NCI-H748 treated with DMSO at 0.1 percent for 48 hours (cell line): ENCODE measurements at places on chromosomes 4 and X.

DNA sequence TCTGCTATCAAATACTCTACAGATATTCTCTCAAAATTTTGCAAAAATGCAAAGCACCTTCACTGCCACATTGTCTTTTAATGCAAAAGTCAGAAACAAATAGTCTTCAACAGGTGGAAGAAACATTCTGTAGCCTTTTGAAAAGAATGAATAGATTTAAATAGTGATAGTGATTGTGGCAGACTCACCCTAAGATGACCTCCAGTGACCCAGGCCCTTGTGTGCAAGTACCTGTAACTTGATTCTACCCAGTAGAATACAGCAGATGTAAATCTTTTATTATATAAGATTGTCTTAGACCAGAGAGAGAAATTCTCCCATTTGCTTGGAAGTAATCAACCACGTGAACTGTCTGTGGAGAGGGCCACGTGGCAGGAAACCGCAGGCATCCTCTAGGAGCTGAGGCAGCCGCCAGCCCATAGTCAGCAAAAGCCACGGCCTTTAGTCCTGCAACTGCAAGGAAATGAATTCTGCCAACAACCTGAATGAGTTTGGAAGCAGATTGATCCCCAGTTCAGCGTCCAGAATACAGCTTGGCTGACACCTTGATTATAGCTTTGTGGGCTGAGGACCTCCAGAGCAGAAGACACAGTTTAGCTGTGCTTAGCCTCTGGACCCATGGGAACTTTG is 272.5 kb downstream of the ARHGAP10 start:
- no peak for DNase-seq

- no peak for DNase-seq
Observed at GRCh38 chrX:104318330-104319009, 63.7 kb upstream of the ESX1 start.

GRCh38 chr4:99043346-99043745 is 45.2 kb downstream of the ADH5 start:
- no peak for DNase-seq

DNA sequence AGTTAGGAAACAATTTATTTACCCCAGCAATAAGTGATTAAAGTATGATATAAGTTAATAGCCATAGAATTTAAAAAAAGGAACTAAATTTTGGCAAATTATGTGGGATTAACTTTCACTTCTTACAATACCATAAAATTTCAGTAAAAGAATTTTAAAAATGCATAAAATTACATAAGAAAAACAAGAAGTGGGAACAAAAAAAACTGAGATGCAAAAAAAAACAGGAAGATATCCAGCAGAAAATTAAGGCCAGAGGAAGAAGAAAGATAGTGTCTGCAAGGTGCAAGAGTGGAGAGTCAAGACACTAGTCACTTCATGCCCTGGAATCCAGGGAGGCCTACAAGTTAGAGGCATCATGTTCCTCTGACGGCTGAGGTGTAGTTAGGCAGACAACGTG is 184.2 kb downstream of the GASK1B start:
- no peak for DNase-seq

DNA sequence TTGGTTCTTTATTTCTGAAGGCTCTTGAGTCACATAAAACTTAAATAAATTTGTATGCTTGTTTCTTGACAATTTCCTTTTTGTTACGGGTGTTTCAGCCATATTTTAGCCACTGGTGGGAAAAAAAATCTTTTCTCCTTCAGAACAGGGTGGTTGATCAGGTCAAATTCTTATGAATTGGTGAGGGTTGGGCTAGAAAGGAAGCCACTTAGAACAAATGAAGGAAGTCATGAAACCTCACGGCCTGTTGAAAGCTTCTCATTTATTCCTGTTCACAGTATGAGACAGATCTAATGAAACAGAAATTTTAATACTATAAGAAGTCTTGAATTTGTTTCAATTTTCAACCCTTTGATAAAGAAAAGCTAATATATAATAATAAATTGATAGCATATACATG is 12.1 kb upstream of the PDLIM5 start:
- no peak for DNase-seq

DNA sequence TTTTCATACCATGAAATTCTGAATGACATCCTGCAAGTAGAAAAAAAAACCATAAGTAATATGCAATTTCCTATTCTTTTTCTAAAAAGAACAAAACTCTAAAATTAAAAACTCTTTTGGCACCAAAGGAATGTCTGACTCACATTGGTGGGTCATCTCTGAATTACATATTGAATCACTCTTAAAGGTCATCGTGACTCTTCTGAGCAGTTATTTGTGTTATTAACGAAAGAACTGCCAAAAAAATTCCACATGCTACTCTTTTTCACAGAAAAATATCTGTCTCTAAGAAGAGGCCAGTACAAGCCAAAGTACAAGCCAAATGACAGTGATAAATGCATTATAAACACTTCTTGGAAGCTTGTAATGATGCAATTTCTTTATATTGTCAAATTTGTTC is 282.2 kb downstream of the GUCY2F start:
- DNase-seq, result no peak

DNA sequence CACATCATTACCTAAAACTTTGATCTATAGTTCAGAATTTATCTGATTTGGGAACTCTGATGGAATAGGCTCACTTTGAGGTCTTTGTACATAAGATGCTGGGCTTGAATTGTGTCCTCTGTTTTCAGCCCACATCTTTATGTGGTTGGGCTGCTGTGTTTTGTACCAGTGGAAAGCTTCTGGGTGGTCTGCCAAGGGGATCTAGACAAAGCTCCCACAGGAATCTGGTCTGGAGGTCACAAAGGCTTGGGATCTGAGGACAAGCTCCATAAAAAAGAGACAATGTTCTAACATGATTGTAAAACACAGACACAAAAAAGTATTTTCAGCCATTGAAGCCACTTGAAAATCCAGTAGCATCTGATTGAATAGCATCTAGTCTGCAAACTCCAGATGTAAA is 393.5 kb upstream of the PITX2 start:
- no peak for DNase-seq

DNA sequence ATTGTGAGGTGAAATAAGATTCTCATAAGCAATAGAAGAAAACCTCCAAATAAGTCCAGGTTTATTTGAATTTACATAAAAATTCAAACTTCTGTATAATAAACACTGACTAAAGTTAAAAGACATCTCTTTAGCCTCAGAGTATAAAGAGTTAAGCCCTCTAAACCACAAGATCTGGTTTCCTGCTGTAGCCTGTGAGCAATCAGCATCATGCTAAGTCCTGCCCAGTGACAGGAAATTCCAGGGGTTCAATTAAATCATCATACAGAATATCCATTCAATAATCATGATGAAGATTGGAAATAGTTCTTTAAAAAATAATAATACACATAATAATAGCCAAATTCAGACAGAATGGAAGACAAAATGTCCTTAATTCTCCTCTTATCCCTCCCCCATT is 139.2 kb upstream of the DGKK start:
- no peak for DNase-seq

DNA sequence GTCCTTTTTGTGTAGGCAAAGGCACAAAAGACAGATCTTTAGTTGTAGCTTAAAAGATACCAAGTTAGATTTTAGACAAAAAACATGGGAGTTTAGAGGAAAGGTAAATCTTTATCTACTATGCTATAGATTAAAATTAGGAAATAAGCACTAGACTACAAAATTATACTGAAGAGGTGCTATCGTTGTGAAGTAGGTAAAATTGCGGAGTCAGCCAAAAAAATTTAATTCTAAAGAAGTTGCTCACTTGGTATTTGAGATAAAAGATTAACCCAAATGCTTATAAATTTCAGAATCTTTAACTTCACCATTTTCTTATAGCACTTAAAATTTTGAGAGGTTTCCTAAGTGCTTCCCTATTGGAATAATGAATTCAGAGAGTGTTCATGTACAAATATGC is 604.1 kb downstream of the GRXCR1 start:
- no peak for DNase-seq

DNA sequence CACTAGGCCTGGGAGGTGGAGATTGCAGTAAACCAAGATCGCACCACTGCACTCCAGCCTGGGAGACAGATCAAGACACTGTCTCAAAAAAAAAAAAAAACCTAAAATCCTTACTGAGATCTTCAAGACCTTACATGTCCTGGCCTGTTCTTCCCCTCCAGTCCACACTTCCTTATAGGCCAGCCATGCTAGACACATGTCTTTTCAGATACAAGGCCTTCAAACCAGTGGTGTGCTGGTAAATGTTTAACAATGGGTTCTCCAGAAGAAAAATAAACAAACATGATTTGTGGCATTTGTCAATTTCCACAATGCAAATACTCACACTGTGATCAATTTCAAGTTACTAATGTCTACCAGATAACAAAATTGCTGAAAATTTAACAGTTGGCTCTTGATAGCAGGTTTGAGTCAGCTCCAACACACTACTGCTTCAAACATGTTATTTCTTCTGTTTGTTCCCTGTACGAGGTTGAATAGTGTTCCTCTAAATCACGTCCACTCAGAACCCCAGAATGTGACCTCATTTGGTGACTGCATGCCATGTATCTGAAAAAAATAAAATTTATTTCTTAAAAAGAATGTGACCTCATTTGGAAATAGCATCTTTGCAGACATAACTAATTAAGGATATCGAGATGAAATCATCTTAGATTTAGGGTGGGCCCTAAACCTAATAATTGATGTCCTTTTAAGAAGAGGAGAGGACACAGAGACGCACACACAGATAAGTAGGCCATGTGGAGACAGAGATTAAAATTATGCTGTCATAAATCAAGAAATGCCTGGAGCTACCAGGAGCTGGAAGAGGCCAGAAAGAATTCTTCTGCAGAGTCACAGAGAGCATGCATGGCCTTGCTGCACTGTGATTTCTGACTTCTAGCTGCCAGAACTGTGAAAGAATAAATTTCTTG is 144.4 kb downstream of the ZNF674 start:
- DNase-seq, result no peak

GRCh38 chr4:31051151-31051550 is 331.0 kb downstream of the PCDH7 start:
- DNase-seq, result no peak

DNA sequence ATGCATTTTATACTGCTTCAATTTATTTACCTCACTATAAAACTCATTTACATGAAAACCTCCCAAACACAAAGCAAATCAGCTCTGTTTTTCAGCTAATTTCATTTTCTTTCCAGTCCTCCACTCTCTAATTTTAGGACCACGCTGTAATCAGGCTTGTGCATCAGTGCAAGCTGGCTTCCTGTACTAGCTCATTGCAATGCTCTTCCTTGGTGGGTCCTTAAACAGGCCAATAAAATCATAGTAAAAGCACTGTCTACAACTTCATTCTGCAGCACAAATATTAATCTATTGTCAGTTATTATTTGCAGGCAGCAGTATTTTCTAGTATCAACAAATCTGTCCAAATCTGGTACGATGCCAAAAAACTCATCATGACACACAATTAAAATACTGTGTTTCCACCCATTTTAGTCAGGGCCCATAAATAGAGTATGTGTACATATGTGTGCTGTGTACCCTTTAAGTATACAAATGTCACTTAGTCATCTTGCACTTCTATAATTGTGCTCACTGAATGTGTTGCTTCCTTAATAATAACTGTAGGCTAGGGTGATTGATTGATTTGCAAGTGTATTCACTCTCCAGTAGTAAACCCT is 178.2 kb upstream of the HCCS start:
- peak; percentile 54 for DNase-seq

DNA sequence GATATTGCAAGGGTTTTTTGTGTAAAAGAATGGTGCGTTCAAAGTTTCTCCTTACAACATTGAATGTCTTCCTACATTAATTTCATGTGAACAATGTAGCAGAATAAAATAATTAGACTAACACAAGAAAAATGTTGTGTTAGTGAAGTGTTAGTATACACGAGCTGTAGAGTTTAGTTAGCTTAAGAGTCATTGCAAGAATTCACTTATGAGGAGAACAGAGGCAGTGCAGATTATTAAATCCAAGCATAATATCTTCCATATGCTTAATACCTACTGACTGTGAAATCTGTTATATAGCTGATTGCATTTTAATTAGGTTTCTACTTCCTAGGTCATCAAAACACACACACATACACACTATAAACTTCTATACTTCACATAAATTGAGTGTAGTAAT is 959.0 kb downstream of the FAT4 start:
- no peak for DNase-seq

- DNase-seq, result no peak
Observed at GRCh38 chr4:140344621-140345020, 28.8 kb upstream of the SCOC start.

- no peak for DNase-seq
Observed at GRCh38 chrX:41981481-41982013, 58.2 kb upstream of the CASK start.

- DNase-seq, result no peak
Observed at GRCh38 chrX:150625875-150626274, 57.5 kb downstream of the MTM1 start.

GRCh38 chr4:157996061-157997028 is 176.5 kb downstream of the GASK1B start:
- DNase-seq, result no peak

DNA sequence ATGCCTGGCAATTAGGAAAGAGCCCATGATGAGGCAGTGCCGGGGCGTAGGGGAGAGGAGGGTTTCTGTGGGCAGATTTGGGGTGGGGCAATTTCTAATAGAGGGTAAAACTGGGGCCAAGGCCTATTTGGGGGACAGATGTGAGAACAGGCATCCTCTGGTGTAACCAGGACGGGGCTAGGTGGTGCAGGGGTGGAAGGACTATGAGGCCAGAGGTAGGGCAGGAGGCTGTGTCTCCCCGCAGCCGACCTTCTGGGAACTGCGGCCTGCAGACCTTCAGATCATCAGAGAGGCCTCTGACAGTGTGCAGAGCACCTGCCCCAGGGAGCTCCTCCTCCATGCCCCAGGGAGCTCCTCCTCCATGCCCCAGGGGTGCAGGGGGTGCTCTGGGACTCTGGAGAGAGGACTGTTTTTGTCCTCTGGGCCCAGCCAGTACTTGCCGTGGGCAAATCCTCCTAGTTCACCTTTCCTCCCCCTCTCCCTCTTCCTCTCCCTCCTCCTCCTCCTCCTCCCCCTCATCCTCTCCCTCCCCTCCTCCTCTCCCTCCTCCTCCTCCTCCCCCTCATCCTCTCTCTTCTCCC is 101.9 kb downstream of the SORCS2 start:
- DNase-seq, result no peak

DNA sequence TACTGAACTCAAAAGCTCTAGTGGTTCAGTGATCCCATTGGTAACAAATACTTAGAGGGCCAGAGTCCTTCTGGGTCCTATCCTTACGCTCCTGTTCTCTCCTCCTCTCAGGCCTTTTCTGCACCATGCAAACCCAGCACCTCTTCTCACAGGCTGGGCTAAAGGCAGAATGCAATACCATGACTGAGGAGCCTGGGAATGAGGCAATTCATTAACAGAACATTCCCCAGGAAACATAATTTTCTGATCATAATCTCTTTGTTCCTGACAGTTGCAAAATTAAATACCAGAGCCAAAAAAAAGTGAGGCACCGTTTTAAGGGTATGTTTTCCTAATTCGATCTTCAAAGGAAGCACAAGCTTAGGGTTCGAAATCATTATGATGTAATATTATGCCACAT is 9.0 kb downstream of the SORBS2 start:
- no peak for DNase-seq

- no peak for DNase-seq
Observed at GRCh38 chr4:26127851-26128337, 192.9 kb upstream of the RBPJ start.

GRCh38 chr4:153205757-153206156 is 1.5 kb downstream of the TRIM2 start:
- no peak for DNase-seq
